ENCODE measurements at places on chromosomes 12 and 14.

GRCh38 chr12:77941401-77941800, 110.7 kb downstream of the NAV3 start:
- H3K4me3 ChIP-seq = no peak overlapping the region
- no peak overlapping the region for H3K27ac ChIP-seq
- no peak for DNase-seq
- H3K4me1 ChIP-seq = no peaks in the 10 kb centered on the region
- H3K27me3 ChIP-seq = no peaks in the 10 kb centered on the region

DNA sequence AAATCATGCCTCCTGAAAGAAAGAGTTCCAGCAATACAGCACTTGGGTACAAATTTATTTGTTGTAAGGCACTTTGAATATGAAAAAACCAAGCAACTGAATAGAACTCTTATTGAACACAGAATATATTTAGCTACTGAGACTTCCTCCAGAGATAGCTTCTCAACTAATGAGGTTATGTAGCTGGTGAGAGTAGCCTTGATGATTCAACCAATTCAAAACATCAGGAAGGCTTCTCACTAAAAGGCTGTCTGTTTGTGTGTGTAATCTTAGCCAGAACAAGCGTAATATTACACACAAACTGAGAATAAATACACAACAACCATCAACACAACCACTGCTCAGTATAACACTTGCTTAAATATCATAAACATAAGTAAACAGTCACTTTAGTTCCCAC, 20.4 kb downstream of the EIF2B2 start:
- no peaks in the 10 kb centered on the region for H3K27me3 ChIP-seq
- H3K36me3 ChIP-seq = peaks cover 27% of the 10 kb centered on the region
- H3K4me1 ChIP-seq = no peaks in the 10 kb centered on the region

- DNase-seq = no peak
- H3K36me3 ChIP-seq = no peaks in the 10 kb centered on the region
- H3K4me3 ChIP-seq = no peak overlapping the region
- H3K4me1 ChIP-seq = peaks cover 21% of the 10 kb centered on the region
- no peak overlapping the region for H3K27ac ChIP-seq
Observed at GRCh38 chr12:123057513-123058265, 77.2 kb downstream of the ARL6IP4 start.

- no peaks in the 10 kb centered on the region for H3K36me3 ChIP-seq
- H3K4me3 ChIP-seq = no peak overlapping the region
- no peaks in the 10 kb centered on the region for H3K4me1 ChIP-seq
- DNase-seq = no peak
- no peak overlapping the region for H3K27ac ChIP-seq
Observed at GRCh38 chr12:129937426-129937825, 33.6 kb upstream of the TMEM132D start.

DNA sequence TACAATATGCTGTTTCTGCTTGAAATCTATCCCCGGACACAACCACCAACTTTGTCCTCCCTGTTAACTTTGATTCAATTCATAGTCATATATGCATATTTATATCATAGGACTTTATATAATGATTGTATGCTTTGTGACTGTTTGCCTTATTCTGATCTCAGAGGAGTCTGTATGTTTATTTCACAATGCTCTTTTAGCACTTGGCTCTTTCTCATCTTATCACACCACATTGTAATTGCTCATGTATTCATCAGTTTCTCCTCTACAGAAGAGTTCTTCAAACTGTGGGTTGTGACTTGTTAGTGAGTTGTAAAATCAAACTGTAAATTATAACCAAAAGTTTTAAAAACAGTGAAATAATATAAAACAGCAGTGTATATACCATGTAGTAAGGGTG, 21.7 kb upstream of the PPM1A start:
- no peak overlapping the region for H3K4me3 ChIP-seq
- H3K4me1 ChIP-seq = no peaks in the 10 kb centered on the region
- no peaks in the 10 kb centered on the region for H3K36me3 ChIP-seq
- H3K27me3 ChIP-seq = no peaks in the 10 kb centered on the region

Data from activated CD8-positive, alpha-beta T cell treated with anti-CD3 and anti-CD28 coated beads for 36 hours (primary cell).